ENCODE measurements at places on chromosomes 7 and 10. TPM values are rescaled to one million over a fixed set of nuclear protein-coding genes. Genes with fewer than 3 reads are reported as not detected.

Gene CALHM1
- not detected for total RNA-seq

Gene RPP38
- 20.9 TPM for total RNA-seq

Gene PTPRN2
- total RNA-seq = 0.11 TPM

Gene EVX1
- not detected for total RNA-seq

DNA sequence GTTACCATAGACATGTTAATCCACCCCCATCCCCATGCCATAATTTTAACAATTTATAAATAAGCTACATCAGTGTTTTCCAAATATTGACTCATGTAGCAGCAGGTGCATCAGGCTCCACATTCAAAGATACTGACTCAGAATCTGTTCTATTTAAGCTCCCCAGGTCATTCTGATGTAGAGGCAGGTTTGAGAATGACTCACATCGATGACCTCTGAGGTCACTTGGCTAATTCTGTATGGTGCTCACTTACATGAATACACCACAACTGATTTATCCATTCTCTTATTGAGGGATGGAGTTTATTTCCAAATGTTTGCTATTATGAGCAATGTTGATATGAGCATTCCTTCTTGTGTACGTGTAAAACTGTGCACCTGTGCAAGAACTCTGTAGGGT is 1159.0 kb downstream of the TYW1 start:
- H3K27me3 ChIP-seq = no peaks in the 10 kb centered on the region
- H3K4me3 ChIP-seq = no peak overlapping the region
- H3K4me1 ChIP-seq = no peaks in the 10 kb centered on the region
- H3K36me3 ChIP-seq = no peaks in the 10 kb centered on the region

DNA sequence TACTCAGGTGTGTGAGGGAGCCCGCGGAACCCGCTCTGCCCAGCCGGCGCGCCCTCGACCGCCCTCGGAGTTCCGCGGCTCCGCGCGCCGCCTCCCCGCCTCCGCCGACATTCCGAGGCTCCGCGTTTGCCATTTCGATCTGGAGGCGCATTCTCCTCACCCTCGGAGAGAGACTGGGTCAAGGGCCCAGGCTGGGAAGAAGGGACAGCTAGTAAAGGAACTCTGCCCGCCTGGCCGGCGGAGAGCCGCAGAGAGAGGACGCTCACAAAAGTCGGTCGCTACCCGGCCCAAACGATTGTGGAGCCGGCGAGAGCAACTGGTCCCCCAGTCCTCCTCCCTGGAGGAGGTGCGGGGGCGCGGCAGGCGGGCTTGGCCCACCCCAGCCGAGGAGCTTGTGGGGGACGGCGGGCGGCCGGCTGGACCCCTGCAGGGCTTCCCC is 74.5 kb upstream of the LEP start:
- H3K36me3 ChIP-seq = no peaks in the 10 kb centered on the region
- no peak for DNase-seq
- H3K4me3 ChIP-seq = peak overlapping the region; percentile 43
- H3K27ac ChIP-seq = no peak overlapping the region

GRCh38 chr7:71442492-71443190 is 310.7 kb downstream of the GALNT17 start:
- DNase-seq = no peak
- H3K27ac ChIP-seq = no peak overlapping the region
- no peaks in the 10 kb centered on the region for H3K4me1 ChIP-seq
- no peak overlapping the region for H3K4me3 ChIP-seq
- H3K36me3 ChIP-seq = no peaks in the 10 kb centered on the region

DNA sequence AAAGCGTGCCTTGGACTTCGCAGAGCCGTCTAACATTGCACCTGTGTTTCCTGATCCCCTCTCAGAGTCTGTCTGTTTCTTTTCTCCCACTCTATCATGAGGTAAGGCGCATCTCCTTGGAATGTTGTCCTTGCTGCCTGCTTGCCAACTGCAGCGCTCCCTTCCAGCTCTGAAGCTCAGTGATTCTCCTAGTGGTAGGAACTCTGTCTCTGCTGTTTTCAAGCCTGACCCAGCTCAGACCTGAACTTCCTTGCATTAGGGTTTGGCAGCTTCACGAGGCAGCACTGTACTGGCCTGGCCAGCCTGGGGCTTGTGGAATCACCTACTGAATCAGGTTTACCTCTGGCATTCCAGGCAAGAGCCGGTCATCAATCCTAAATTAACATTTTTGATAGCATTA is 123.9 kb downstream of the CREB5 start:
- peaks cover 13% of the 10 kb centered on the region for H3K27me3 ChIP-seq
- H3K27ac ChIP-seq = no peak overlapping the region
- DNase-seq = peak; percentile 8
- no peak overlapping the region for H3K4me3 ChIP-seq
- no peaks in the 10 kb centered on the region for H3K36me3 ChIP-seq

DNA sequence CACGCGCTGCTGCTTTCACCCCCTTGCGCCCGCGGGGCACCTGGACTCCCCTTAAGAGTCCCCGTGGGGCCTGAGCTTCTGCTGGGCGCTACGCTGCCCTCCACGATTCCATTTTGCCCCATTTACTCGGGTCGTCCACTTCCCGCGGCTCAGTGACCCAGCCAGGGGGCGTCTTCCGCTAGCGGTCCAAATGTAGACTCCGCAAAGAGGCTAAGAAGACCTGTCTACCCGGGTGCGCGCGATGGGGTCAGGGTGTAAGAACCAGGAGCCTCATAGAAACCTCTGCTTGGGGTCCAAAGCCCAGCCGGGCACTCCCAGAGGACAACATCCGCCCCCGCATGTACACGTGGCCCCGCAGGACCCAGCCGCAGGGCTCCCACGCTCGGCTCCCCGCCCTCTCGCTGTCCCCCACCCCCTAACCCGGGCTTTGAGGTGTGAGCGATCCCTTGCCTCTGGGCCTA is 5.2 kb upstream of the HMX2 start:
- no peak overlapping the region for H3K27ac ChIP-seq
- H3K36me3 ChIP-seq = no peaks in the 10 kb centered on the region
- no peak for DNase-seq
- H3K4me1 ChIP-seq = peaks cover 8% of the 10 kb centered on the region

DNA sequence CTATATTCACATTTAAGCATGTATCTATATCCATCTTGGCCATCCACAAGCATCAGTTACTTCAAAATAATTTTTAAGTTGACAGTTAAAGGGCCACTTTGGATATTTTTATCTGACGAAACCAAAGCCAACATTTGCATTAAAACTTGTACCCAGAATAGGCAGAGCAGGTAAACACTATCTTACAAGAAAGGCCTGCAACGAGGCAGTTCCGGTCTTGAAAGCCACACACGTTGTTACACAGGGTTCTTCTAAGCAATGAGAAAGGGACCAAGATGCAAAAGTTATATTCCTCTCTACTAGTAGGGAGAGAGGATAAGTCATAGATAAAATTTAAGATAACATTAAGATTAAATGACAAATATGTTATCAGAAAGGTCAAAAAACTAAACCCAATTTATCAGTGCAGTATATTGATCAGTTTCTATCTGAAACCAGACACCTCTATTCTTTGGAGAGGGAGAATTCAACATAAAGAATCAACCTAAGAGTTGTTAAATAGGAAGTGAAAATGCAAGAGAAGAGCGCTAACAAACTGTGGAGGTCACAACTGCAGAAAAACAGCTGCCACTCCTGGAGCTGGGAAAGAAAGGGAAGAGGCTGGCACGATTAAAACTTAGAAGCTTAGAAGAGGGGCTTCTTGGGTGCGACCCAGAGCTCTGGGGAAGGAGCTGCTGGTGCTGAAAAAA is 701.3 kb downstream of the TNS3 start:
- H3K27me3 ChIP-seq = no peaks in the 10 kb centered on the region
- no peaks in the 10 kb centered on the region for H3K4me1 ChIP-seq
- H3K4me3 ChIP-seq = no peak overlapping the region
- no peak overlapping the region for H3K27ac ChIP-seq
- H3K36me3 ChIP-seq = no peaks in the 10 kb centered on the region
- DNase-seq = no peak

DNA sequence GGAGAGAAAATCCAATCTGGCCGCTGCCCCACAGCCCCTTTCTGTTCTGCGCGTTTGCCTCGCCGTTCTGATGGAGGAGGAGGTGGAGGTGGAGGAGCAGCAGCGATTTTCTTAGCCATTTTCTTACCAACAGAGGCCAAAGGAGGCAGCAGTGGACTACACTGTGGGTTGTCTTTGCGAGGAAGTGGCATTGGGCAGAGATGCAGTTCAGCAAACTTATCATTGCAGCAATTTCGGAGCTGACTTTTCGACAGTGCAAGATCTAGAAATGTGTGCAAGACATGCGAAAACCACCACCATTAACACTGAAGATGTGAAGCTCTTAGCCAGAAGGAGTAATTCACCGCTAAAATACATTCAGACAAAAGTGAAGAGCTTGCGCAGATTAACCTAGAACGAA is 1.9 kb upstream of the ARL4A start:
- no peaks in the 10 kb centered on the region for H3K27me3 ChIP-seq
- H3K4me3 ChIP-seq = no peak overlapping the region
- peaks cover 9% of the 10 kb centered on the region for H3K4me1 ChIP-seq
- peak; percentile 80 for DNase-seq
- no peaks in the 10 kb centered on the region for H3K36me3 ChIP-seq

DNA sequence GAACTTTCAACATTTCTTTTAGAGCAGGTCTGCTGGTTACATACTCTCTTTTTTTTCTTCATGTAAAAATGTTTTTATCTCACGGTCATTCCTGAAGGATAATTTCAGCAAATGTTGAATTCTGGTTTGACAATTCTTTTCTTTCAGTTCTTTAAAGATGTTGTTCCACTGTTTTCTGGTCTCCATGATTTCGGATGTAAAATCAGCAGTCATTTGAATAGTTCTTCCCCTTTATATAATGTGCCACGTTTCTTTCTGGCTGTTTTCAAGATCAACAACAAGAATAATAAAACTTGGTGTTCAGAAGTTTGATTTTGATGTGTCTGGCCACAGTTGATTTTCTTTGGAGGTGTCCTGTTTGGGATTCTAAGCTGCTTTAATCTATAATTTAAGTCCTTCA is 14.0 kb upstream of the MRPS33 start:
- H3K4me1 ChIP-seq = no peaks in the 10 kb centered on the region
- no peak overlapping the region for H3K27ac ChIP-seq
- H3K36me3 ChIP-seq = no peaks in the 10 kb centered on the region
- DNase-seq = no peak

- no peaks in the 10 kb centered on the region for H3K36me3 ChIP-seq
- peaks cover 9% of the 10 kb centered on the region for H3K4me1 ChIP-seq
- DNase-seq = no peak
These were observed 131.1 kb downstream of the CNNM2 start for GRCh38 chr10:103049237-103049636.

- H3K27ac ChIP-seq = peak overlapping the region; percentile 12
- DNase-seq = peak; percentile 6
- peaks cover 71% of the 10 kb centered on the region for H3K4me1 ChIP-seq
- no peaks in the 10 kb centered on the region for H3K36me3 ChIP-seq
These were observed 23.9 kb downstream of the NT5C3A start for GRCh38 chr7:33038639-33039038.

DNA sequence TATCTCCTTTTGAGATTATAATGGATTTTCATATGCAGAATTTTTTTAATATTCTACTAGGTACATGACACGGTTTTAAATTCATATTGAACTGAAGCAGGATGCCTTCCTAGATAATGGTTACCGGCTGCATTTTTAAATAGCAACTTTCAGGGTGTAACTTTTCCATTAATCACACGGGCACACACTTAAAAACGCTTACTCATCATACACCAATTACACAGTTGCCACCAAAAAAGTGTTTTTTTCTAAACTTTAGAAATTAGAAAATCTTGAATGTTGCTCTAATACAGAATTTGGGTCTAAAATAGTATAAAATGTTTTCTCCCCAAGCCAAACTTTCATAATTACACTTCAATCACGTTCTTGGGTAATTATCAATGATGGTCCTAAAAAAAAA is 149.1 kb upstream of the RNF32 start:
- H3K36me3 ChIP-seq = no peaks in the 10 kb centered on the region
- H3K4me3 ChIP-seq = no peak overlapping the region
- no peak overlapping the region for H3K27ac ChIP-seq
- no peak for DNase-seq

DNA sequence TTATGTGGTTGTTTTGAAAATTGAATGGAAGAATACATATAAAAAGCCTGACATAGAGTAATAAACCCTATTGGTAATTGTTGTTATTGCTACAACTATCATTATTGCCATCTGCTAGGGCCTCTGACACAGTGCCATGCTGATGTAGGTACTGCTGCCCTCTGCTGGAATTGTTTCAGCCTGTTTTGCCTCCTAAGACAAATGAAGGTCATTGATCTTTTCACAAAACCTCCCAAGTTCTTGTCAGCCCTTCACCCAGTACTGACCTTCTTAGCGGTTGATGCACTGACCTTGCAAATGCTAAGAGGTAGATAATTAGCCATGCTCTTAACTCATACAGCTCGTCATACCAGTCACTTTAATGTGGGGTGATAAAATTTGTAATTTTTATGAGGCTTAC is 975.2 kb downstream of the SORCS1 start:
- no peak overlapping the region for H3K4me3 ChIP-seq
- DNase-seq = peak; percentile 70
- no peak overlapping the region for H3K27ac ChIP-seq
- no peaks in the 10 kb centered on the region for H3K4me1 ChIP-seq

GRCh38 chr7:149562602-149563001 is 65.0 kb upstream of the ZNF746 start:
- H3K4me3 ChIP-seq = no peak overlapping the region
- no peaks in the 10 kb centered on the region for H3K27me3 ChIP-seq
- H3K4me1 ChIP-seq = no peaks in the 10 kb centered on the region

GRCh38 chr10:48324580-48324979 is 18.1 kb downstream of the MAPK8 start:
- H3K27ac ChIP-seq = no peak overlapping the region
- no peaks in the 10 kb centered on the region for H3K27me3 ChIP-seq
- no peaks in the 10 kb centered on the region for H3K4me1 ChIP-seq

All from A673 (cell line).